ENCODE measurements at places on chromosomes 13 and 19. TPM values are rescaled to one million over a fixed set of nuclear protein-coding genes. Genes with fewer than 3 reads are reported as not detected.

The ZNF738 gene
- 13.7 TPM for total RNA-seq

The C19orf67 gene
- total RNA-seq, result 0.75 TPM

The FCGBP gene
- 2.5 TPM for total RNA-seq

- no peak for DNase-seq
These were observed 50.0 kb downstream of the PIN1 start for GRCh38 chr19:9885077-9885552.

DNA sequence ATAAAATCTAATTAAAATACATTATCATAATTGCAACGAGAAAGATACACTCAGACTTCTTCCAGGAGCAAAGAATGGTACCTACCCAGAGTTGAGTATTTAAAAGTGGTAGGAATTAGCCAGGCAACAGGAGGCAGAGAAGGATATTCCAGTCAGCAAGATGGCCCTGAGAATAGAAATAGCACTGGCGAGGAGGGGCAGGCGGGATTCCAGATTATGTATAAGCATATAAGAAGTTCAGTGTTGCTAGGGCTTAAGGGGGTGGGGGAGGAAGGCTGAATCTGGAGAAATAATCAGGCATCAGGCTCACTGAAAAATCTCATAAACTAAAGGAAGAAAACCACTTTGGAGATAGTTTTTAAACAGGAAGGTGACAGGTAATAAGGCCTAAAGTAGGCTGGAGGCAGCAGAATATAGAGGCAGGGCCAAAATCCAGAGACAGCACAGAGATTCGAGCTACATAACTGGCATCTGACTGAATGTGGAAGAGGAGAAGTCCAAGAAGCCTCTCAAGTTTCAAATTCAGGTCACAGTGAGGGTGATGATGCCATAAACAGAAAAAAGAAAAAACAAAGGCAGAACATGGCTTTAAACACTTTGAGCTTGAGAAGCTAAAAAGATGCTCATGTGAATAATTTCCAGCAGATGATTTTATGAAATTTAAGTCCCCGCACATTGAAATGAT is 7.5 kb downstream of the KPNA3 start:
- no peak for DNase-seq
